ENCODE measurements at places on chromosomes 7 and 10.

DNA sequence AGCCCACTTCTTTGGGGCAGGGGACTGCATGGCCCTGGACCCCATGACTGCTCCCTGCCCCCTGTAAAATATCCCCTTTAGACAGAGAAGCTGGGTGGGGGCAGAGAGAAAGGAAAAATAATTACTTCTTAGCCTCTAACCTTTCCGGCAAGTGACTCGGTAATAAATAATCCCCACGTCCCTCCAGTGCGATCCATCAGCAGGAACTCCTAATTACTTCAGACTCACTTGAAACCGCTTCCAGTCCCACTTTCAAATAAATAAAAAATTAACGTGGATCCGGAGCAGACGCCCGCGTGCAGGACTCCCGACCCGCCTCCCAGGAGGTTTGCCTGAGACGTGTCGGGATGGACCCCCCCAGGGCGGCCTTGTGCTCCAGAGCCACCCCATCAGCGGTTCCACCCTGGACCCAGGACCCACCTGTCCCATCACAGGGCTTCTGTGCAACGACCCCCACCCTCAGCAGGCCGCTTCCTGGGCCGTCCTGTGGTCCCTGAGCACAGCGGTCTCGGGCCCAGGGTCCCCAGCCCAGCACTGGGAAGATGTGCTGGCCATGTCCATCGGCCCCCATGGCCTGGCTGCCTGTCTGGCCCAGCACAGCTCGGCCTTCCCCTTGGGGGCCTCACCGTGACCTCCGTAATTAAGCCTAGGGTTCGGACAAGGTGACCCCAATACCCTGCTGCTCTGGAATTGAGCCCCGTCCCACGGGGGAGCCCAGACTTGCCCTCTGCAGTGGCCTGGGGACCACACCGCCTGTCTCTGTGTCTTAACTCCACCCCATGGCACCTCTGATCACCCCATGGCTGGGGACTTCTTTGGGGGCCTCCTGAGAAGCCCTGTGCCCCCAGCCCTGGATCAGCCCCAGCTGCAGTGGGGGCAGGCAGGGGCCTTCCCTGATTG, 108.0 kb downstream of the UNCX start:
- DNase-seq = no peak

- no peak for DNase-seq
Measured at GRCh38 chr10:1413256-1413655, 324.1 kb downstream of the ADARB2 start.

DNA sequence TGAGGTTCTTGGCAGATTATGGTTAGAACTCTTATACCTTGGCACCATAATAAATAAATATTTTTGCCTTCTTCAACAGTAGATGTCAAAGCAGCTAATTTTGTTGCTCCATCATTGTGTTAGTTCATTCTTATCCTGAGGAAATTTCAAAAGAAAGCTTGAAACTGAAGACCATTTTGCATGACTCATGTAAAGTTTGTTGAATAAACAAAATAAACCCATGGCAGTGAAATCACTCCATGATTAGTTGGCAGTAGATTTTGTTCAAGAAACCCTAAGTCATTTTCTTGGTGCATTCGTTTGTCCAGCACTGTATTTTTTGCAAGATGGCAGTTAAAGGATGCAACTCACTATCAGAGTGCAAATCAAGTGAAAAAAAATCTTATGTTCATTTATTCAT, 91.6 kb downstream of the HECW1 start:
- DNase-seq = no peak

- DNase-seq = no peak
Measured at GRCh38 chr10:24661376-24661775, 62.3 kb downstream of the ARHGAP21 start.

DNA sequence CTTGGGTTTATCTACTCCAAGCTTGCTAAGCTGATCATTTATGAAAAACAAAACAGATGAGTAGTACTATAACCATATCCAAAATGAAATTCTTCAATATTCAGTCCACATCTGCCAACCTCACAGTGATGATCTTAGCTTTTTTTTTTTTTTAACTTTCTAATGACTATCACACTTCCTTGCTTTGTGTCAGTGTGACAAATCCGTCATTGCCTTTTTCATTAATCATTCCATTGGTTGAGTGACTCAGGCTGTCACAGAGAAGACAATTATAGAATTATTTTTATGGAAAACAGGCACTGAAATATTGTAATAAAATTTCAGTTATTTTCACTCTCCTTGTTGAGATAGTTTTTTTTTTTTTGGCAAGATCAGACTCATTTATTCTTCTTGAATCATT, 70.7 kb downstream of the CPVL start:
- DNase-seq = no peak

DNA sequence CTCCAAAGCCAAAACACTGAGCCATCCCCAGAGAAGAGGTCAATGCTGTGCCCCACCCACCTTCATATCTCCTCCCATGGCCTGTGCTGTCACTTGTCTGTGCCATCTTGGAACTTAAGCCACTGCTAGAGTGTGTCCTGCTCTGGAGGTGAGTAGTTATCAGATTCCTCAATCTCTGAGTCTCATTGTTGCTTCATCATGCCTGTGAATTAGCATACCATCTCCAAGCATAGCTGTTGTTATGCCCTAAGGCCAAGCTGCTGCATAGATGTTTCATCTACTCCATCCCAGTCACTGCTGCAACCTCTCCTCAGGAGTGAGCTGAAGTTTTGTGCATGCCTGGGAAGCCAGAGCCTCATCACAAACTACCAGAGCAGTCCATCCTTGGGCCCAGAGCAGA, 349.0 kb downstream of the ZWINT start:
- no peak for DNase-seq

- DNase-seq = no peak
Measured at GRCh38 chr10:70544431-70545340, 57.9 kb downstream of the PRF1 start.

DNA sequence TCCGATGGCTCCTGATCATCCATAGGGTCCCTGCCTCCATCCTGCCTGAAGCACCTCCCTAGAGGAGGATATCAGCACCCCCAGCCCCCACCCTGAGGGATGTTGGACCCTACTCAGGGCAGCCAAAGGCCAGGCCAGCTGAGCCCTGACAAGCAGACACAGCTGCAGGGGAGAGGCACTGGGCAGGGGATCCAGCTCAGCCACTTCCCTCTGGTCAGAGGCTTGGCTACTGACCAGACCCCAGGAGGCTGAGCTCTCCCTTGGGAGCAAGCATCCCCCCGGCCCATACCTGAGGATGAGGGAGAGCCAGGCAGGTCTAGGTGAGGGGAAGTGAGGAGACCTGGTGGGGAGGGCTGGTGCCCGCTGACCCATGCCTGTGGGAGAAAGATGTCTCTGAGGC, 6.6 kb downstream of the LDB3 start:
- DNase-seq = no peak

GRCh38 chr7:69934144-69934903, 336.0 kb downstream of the AUTS2 start:
- DNase-seq = no peak

DNA sequence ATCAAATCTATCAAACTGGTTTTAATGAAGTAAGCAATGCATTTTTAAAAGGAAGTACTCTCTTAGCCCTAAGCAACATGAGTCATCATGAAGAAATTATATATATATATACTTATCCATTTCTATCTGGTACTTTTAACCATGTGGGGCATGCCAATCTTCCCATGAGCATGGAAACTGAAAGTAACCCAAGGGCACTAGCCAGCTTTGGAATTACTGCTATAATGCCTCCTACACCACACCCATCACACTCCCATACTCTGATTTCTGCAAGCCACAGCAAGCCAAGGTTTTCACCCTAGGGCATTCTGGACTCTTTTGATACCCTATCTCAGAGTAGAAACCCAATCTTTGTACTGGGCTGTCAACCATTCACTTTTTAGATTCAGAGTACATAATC, 204.6 kb downstream of the IMMP2L start:
- no peak for DNase-seq

DNA sequence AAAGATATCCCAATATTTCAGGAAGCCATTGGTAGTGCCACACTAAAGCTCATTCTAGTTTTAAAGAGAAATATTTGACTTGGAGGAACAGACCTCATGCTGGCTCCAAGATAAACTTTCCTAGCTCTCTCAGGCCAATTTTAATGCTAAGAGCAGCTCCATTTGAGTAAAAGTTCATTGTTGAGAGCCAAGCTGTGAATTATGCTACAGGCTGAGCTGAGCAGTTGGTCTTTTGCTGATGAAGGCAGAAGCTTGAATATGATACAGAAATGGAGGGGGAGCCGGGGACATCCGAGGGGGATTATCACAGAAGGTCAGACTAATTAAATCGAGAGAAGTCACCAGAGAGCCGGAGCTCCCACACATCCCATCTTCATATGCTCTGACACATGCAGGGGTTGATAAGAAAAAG, 175.7 kb upstream of the AUTS2 start:
- DNase-seq = no peak

GRCh38 chr10:101965075-101965765, 90.8 kb downstream of the ARMH3 start:
- DNase-seq = no peak

DNA sequence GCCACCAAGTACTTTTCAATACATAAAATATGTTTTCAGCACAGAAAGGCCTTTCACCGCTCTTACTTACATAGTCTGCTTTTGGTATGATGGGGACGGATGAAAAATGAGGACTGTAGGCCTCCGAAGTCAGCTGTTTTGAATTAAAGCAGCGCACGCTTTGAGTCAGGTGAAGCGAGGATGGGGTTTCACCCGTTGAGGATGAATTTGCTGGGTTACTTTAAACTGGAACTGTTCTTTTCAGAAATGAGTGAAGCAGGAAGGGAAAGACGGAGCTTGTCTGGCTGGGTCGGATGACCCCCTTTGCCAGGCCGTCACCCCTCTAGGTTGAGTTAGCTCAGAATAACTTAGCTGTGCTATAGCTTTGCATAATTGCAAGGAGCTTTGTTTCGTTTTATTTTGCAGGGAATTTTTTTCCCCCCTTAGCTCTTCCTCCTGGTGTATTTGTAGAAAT, 40.0 kb downstream of the CUX1 start:
- no peak for DNase-seq

GRCh38 chr7:41730161-41730560, 27.3 kb upstream of the INHBA start:
- DNase-seq = no peak

DNA sequence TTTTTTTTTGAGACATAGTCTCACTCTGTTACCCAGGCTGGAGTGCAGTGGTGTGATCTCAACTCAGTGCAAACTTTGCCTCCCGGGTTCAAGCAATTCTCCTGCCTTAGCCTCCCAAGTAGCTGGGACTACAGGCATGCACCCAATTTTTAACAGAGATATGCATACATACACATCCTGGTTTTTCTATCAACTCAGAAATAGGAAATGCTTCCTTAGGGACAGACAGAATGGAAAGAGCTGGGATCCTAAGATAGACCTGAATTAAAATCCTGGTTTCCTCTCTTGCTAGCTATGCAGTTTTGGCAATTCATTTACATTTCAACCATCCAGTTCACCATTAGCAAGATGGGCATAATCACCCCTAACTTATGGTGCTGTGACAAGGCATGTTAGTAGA, 347.5 kb downstream of the GPAM start:
- DNase-seq = no peak

GRCh38 chr10:10803278-10803677, 214.4 kb upstream of the CELF2 start:
- DNase-seq = no peak

GRCh38 chr7:134996097-134996550, 9.8 kb downstream of the AGBL3 start:
- no peak for DNase-seq

GRCh38 chr7:72785166-72785955, 42.6 kb downstream of the TYW1B start:
- DNase-seq = no peak

GRCh38 chr10:12027539-12027938, 15.1 kb downstream of the UPF2 start:
- no peak for DNase-seq

DNA sequence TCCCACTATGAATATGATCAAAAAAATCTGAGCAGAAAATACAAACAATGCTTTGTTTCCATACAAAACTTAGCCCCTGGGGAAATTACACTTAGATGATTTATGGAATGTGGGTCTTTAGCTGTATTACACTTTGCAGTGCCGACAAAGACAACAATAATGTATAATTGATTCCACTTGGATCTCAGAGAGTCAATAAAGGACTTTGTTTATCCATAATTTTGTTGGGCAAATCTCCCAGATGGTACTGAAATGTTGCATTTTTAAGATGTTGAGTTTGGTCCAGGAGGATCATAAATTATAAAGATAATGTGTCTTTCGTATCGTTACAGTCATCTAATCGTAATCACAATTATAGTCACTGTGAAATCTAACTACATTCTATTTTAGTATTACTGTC, 66.9 kb upstream of the DOCK1 start:
- no peak for DNase-seq

- no peak for DNase-seq
Measured at GRCh38 chr7:88224601-88225275, 4.9 kb upstream of the SRI start.

DNA sequence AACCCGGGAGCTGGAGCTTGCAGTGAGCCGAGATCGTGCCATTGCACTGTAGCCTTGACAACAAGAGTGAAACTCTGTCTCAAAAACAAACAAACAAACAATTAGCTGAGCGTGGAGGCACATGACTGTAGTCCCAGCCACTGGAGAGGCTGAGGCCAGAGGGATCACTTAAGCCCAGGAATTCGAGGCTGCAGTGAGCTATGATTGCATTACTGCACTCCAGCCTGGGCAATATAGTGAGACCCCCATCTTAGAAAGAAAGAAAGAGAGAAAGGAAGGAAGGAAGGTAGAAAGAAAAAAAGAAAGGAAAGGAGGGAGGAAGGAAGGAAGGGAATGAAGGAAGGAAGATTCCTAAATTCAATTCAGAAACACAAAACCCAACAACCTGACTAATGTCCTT, 141.3 kb upstream of the TNRC18 start:
- no peak for DNase-seq

DNA sequence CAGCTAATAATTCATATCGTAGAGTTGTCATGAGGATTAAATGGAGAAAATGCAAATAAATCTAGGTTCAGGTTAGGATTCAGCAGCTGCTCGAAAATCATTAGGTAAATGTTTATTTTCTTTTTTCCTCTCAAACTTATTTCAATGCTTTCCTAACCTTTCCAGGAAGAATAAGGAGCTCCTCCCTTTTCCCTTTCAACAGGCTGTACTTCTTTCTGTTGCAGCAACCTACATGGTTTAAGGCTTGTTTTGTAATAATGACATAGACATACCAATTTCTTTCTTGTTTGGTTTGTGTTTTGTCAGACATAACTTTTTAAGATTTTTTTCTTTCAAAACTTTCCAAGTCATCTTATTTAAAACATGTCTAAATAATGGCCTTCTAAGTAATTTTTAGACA, 18.2 kb downstream of the GPR141 start:
- no peak for DNase-seq

- DNase-seq = no peak
Measured at GRCh38 chr7:50436133-50436806, 13.9 kb downstream of the FIGNL1 start.

DNA sequence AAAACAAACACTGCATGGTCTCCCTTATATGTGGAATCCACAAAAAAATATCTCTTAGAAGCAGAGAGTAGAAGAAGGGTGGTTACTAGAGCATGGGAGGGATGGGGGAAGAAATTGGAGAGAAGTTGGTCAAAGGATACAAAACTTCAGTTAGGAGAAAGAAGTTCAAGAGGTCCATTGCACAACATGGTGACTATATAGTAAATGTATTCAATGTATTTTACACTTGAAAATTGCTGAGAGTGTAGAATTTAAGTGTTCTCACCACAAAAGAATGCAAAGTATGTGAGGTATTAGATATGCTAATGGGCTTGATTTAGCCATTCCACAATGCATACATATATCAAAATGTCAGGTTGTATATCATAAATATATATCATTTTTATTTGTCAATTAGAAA, 232.0 kb upstream of the CELF2 start:
- DNase-seq = no peak
